ENCODE measurements at places on chromosomes 16 and 17. TPM values are rescaled to one million over a fixed set of nuclear protein-coding genes. Genes with fewer than 3 reads are reported as not detected.

GRCh38 chr17:3977387-3977786 is 13.2 kb upstream of the ATP2A3 start:
- H3K4me3 ChIP-seq: no peak overlapping the region
- no peak overlapping the region for H3K27ac ChIP-seq
- no peaks in the 10 kb centered on the region for H3K36me3 ChIP-seq
- no peaks in the 10 kb centered on the region for H3K27me3 ChIP-seq
- peaks cover 24% of the 10 kb centered on the region for H3K4me1 ChIP-seq

DNA sequence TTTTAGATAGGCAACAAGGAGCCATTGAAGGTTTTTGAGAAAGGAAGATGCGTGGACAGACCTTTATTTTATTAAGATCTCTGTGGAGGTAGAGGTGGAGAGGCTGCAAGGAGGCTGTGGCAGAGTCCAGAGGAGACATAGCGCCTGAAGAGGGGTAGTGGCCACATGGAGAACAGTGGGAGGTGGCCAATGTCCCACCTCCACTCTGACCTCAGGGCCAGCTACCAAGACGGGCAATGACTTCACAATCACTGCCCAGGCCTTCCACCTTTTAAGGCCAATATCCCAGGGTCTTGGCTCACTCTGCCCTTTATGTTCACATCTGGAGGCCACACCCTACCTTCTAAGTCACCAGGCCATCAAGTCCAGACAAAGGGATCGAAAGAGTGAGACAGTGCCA is at the start of gene C16orf78:
Gene C16orf78 (plus strand): TSS at position 301 of the 400 bp plus-strand sequence. CDS start 136 bp downstream, outside the sequence.
- H3K36me3 ChIP-seq: no peaks in the 10 kb centered on the region
- no peak within 1 kb of the TSS for H3K4me3 ChIP-seq
- no peaks in the 10 kb centered on the region for H3K4me1 ChIP-seq
- no peak for DNase-seq

DNA sequence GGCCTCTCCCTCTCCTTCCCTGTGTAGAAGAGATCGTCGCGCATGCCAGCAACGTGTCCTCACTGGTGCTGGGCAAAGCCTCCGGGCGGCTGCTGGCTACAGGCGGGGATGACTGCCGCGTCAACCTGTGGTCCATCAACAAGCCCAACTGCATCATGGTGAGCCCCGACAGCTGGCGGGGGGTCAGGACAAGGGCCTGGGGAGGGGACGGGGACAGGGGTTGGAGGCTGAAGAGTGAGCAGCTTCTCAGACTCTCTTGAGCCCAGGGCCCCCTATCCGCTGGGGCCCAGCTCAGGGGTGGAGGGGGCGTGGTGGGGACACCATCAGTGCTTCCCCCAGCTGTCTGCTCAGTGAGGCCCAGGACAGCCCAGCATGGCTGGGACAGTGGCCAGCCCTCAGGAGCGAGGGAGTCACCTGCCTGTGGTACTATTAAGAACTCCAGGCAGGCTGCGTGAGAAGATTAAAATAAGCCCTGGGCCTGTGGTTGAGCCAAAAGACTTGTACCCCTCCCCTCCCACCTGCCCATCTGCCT is 6.2 kb downstream of the KATNB1 start:
- H3K36me3 ChIP-seq: peaks cover 2% of the 10 kb centered on the region
- DNase-seq: no peak
- H3K27me3 ChIP-seq: no peaks in the 10 kb centered on the region
- no peak overlapping the region for H3K4me3 ChIP-seq

The PRSS33 gene
- not detected for total RNA-seq
